GM03348 (cell line): ENCODE measurements at places on chromosomes 5 and 9.

- no peak for DNase-seq
Observed at GRCh38 chr5:4977416-4978110, 162.6 kb upstream of the ADAMTS16 start.

- no peak for DNase-seq
Observed at GRCh38 chr5:93809430-93809829, 68.0 kb upstream of the POU5F2 start.

- no peak for DNase-seq
Observed at GRCh38 chr5:135232958-135233357, 166.1 kb downstream of the MACROH2A1 start.

DNA sequence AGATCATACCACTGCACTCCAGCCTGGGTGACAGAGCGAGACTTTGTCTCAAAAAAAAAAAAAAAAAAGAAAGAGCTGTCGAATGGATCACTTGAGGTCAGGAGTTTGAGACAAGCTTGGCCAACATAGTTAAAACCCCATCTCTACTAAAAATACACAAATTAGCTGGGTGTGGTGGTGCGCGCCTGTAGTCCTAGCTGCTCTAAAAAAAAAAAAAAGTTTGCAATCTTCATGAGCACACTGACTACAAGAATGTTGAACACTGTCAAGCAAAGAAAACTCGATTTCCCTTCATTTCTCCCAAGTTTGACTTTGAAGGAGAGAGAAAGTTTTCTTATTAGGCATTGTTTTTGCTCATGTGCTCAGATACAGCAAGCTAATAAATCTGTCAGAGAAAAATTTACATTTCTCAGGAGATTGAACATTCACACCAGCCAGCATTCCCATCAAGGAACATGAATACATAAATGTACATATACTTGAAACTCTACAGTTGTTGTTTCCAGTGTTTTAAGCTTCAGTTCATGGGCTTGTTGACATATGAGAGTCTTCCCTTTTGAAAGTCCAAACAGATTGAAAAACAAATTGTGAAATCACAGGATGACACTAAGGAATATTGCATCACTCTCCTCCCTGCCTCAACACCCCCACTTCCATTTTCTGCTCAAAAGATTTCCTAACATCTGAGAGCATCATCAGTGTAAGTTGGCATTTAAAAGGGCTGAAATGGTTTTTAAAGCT is 81.8 kb downstream of the ARRDC3 start:
- DNase-seq: peak; percentile 63

DNA sequence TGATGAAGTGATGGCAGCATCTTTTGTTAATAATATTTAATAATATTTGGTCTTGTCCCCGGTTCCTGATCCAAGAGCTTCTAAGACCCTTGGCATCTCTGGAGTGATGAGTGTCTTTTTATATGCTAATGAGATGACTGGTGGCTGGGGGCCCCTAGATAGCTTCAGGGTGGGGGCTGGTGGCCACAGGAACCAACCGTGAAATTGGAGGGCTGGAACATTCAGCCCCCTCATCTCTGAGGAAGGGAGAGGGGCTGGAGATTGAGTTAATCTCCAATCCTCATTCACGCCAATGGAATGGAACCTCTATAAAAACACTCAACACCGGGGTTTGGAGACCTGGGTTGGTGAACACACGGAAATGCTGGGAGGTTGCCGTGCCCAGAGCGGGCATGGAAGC is 78.2 kb upstream of the RAPGEF1 start:
- no peak for DNase-seq

- DNase-seq: no peak
Observed at GRCh38 chr5:175785681-175786080, 85.7 kb upstream of the CPLX2 start.

DNA sequence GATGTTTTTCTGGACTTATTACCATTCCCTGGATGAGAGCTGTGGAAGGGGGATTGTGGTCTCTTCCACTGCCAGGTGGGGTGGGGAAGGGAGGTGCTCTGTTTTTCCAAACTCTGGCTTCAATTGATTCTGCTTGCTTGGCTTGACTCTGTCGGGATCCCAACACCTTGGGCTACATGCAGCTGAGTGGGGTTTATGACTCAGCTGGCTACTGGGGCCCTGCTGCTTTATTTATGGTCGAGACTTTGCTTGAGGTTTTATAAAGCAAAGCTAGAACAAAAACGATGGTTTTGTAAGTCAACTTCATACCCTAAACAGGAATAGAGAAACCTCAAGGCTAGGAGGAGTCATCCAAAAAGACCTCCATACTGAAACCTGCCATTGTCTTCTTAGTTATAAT is 76.3 kb downstream of the AOPEP start:
- DNase-seq: peak; percentile 41

- no peak for DNase-seq
Observed at GRCh38 chr9:134651226-134651905, 9.8 kb downstream of the COL5A1 start.

DNA sequence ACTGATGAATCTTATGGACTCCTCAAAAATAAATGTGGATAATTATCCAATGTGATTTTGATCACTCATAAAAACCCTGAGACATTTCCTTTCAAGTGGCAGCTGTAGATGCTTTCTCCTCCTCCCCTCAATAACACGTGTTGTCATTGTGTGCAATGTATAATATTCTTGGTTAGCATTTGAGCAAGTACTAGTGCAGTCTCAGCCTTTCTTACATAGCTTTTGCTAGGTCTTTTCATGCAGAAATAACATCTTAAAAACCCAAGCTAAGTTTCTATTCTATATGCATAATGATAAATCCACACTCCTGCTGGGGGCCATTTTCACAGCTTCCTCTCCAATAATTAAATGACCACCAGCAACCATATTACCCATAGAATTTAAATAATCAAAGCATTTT is 1835.2 kb upstream of the NUDT12 start:
- no peak for DNase-seq

- DNase-seq: no peak
Observed at GRCh38 chr5:33758737-33759136, 133.1 kb downstream of the ADAMTS12 start.

DNA sequence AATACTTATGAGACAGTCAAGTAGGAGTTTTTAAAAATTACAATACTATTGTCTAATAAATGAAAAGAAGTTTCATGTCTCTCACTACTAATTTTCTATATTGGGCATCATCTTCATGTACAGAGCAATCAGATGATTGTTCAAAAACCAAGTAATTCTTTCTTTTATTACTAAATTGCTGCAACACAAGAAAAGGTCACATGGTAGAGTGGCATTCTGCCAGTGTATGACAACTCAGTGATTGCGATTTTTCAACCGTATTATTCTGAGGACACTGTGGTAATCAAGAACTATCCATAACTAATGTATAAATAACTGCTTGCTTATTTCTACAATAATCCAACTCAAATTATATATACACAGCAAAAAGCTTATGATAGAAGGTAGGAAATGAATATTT is 96.7 kb upstream of the GRHPR start:
- no peak for DNase-seq
